ENCODE measurements at places on chromosomes 3 and 15.

GRCh38 chr15:76378691-76379090, 42.1 kb downstream of the ISL2 start:
- no peak for DNase-seq

GRCh38 chr15:93103823-93104222, 14.8 kb upstream of the RGMA start:
- DNase-seq, result no peak

- DNase-seq, result no peak
Measured at GRCh38 chr3:182725372-182726251, 67.7 kb upstream of the ATP11B start.

- no peak for DNase-seq
Measured at GRCh38 chr15:91678003-91678402, 175.5 kb upstream of the SLCO3A1 start.

- no peak for DNase-seq
Measured at GRCh38 chr15:83012636-83013035, 1.2 kb upstream of the C15orf40 start.

GRCh38 chr3:54123003-54123775, 837 bp downstream of the CACNA2D3 start:
- DNase-seq, result no peak

DNA sequence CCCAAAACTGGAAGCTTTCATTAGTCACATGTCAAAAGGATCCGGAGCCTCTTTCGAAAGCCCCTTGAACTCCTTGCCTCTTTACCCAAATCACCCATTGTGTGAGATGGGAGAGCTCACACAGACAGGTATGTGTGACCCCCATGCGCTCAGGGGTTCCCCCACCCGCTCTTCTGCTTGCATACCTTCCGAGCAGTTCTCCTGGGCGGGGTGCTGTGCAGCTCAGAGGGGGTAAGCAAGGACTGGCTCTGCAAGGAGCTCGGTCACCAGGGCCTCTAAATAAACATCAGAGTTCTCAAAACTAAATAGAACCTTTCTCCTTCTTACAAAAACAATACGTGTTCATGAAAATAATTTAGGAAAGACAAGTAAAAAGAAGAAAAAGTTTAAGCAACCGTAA, 55.7 kb downstream of the PXYLP1 start:
- DNase-seq, result no peak

DNA sequence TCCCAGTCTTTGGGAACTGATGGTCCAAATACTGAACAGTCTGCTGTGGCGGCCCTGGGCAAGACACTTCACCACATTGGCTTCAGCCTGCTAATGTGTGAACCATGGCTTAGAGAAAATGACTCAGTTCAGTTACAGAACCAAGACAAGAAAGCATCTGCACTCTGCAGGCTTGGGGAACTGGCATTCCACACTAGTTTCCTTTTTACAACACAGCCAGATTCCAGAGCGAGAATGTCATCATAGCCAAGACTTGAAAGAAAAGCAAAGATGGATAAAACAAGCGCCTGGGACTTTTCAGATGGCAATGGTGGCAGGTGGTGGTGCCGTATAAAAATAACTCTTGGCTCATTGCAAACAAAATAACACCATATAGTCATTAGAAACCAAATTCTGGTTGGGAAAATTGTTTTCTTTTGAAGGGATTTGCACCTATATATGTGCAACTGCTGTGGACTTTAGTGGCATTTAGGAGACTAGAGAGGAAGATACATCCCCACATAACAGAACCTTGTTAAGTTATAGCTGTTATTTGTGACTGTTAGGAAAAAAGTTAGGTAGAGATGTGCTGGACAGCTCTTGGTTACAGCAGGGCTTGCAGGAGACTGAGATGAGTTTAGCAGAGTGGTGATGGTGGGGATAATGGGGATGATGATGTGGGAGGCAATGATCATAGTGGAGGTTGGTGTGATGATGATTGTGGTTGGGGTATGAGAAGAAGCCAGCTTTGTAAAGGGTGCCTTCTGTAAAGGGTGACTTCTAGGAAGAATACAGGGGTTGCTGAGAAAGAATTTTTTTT, 273.6 kb downstream of the THRB start:
- no peak for DNase-seq

GRCh38 chr3:159059395-159059794, 257.5 kb downstream of the MFSD1 start:
- no peak for DNase-seq

DNA sequence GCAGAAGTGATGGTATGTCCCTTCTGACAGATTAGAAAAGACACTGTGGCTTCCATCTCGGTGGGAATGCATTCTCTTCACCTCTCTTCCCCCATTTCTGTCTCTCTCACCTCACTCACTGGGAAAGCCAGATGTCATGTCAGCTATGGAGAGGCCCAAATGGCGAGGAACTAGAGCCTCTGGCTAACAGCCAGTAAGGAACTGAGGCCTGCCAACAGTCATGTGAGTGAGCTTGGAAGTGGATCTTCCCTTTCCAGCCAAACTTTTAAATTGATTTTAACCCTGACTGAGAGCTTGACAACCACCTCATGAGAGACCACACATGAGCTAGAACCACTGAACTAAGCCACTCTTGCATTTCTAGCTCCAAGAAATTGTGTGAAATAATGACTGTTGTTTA, 35.2 kb upstream of the CDAN1 start:
- DNase-seq, result no peak

GRCh38 chr3:165523801-165524200, 313.4 kb downstream of the BCHE start:
- no peak for DNase-seq

GRCh38 chr3:140972833-140973232, 31.2 kb downstream of the SLC25A36 start:
- DNase-seq, result peak; percentile 11

GRCh38 chr15:60744826-60745460, 266.0 kb upstream of the ICE2 start:
- no peak for DNase-seq

DNA sequence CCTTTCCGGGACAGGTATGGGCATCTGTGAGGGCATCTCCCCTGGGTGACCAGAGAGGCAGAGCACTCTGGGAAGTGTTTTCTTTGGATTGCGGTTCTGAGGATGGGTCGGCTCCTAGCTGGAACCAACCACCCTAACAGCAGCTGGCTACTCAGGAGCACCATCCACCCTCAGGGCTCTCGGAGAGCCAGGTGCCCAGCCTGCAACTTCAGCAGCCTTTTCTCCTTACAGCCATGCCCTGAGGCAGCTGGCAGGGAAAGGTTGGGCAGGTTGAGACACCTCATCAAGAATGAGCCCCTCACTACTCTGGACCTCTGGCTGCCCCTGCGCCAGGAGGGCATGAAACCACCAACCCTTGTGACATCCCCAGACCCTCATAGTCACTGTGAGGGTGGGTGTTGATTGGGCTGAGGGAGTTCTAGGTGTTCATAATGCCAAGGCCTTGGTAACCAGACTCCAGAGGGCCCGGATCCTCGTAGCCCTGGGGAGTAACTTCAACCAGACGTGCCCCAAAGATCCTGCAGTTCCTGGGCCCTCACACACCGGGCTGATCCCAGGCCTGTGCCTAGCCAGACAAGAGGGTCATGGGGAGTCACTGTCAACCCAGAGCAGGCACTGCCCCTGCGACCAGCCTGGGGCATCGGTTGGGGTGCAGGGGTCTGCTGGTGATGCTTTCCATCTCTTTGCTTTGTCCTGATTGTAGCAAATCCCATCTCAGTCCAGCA, 114.4 kb upstream of the ABHD17C start:
- DNase-seq, result no peak

GRCh38 chr3:5692446-5692845, 504.9 kb downstream of the EDEM1 start:
- DNase-seq, result no peak

DNA sequence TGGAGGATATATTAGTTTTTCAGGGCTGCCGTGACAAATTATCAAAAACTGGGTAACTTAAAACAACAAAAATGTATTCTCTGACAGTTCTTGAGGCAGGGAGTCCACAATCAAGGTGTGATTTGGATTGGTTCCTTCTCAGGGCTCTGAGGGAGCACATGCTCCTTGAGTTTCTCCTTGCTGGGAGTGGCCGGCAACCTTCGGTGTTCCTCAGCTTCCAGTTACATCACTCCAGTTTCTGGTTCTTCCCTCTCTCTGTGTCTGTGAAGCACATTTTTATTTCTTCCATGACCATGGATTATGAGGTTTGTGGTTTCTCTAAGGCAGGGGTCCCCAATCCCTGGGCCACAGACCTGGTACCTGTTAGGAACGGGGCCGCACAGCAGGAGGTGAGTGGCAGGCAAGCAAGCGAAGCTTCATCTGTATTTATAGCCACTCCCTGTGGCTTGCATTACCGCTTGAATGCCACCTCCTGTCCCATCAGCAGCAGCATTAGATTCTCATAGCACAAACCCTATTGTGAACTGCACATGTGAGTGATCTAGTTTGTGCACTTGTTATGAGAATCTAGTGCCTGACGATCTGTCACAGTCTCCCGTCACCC, 24.3 kb downstream of the LRRC28 start:
- no peak for DNase-seq

DNA sequence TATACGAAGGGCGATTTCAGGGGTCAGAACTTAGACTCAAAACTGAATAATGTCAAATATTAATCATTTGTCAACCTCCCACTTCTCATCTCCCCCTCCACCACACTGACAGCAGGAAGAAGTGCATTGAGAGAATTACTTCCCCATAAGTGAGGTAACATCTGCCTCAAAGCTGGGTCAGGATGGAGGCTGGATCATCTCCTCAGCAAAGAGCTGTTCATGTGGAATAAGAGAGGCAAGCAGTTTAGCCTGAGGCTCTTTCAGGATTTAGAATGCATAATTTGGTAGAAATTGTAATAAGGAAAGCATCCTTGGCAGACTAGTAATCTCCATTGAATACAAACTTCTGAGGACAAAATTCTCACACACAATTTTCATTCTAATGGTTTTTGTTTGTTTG, 512.1 kb downstream of the ROBO1 start:
- no peak for DNase-seq

GRCh38 chr3:40116478-40117177, 192.9 kb upstream of the EIF1B start:
- no peak for DNase-seq

DNA sequence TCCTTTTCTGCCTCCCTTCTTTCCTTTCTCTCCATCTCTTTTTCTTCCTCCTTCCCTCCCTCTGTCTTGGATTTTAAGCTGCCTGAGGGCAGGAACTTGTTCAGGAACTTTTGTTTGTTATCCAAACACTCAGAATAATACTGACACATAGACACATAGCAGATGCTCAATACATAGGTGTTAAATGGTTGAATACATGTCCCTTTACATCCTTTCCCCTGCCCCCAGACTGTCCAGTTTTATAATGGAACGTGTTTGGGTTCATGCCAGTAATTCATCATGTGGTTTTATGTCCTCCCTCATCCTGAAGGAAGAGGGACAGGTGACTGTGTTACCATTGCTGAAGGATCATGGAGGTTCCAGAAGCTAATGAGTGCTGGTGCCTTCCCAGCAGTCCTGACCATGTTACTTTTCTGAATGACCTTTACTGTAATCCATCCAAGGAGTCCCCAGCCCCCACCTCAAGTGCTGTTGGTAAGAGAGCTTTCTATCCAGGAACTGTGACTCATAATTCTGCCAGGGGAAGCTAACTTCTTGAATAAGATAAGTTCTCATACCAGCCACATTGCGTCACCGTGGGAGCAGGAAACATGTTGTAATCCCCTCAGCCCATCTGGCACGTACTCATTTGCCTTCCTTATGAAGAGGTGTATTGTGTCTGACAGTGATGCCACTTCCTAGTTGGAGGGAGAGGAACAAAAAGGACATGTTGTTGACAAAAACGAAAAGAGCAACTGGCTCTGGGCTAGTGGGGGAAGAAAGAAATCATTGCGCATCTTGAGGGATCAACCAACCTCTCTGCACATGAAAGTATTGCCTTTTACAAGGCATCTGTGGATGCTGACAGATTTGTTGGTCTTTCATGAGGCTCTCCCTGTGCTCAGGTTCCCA, 52.4 kb downstream of the IL1RAP start:
- no peak for DNase-seq

- no peak for DNase-seq
Measured at GRCh38 chr3:81485444-81485865, 276.0 kb downstream of the GBE1 start.

- DNase-seq, result no peak
Measured at GRCh38 chr3:172800156-172800555, 49.6 kb downstream of the ECT2 start.

DNA sequence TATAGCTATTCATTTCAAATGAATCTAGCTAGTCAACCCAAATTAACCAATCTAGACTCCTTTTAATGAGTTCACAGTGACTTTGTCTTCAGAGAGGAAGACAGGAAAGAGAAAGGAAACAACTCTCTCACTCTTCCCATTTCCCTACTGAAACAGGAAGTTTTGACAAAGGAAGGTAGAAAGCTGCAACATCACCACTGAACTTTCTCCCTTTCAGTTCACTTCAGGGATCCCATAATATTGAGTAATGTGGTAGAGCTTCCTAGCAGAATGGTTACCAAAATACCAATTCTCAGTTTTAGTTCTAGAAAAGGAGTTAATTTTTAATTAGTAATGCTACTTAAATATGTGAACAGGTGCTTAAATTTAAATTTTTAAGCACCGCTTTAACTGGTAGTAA, 7.5 kb downstream of the VPS13C start:
- no peak for DNase-seq

- DNase-seq, result no peak
Measured at GRCh38 chr3:108125550-108126071, 34.8 kb upstream of the CD47 start.

Measured in HEK293T (cell line).